AG08395 (cell line): ENCODE measurements at places on chromosomes 3 and 15.
A peak's percentile ranks its signal among the peaks of the same experiment; 100 is the strongest.

DNA sequence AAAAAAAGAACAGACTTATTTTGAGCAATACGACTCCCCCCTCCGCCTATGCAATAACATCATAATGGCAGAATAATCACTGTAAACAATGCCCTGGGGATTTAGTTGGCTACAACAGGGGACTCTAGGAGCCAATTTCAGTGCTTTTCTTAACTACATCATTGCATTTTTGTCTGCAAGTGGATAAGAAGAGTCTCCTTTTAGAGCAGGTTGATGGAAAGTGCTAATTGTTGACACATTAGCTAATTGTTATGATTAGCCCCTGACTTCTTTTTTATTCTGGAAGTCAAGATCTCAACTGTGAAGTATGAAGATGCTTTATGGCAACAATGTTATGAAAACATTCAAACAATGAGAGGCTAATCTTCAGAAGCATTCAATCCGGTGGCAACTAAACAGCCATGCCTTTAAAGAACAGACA, 121.2 kb downstream of the MECOM start:
- DNase-seq, result no peak

DNA sequence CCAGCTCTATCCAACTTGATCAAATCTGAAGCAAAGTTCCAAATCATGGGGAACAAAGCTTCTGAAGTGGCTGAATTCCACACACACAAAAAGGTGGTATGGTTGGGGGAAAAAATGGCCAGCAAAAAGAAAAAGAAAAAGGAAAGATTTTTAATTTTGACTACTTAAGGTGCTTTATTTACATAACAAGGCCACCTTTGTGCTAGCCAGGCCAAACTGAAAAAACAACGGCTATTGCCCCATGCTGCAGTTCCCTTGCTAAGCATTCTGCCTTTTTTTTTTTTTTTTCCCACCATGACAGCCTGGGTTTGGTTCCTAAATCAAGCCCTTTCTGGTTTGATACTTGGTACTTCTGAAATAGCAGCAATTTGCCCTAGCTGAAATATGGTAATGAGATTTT, 66.5 kb upstream of the DAZL start:
- DNase-seq, result no peak

- DNase-seq, result no peak
These were observed 256.2 kb upstream of the C2CD4B start for GRCh38 chr15:62421289-62421688.

GRCh38 chr3:146386936-146387335, 82.4 kb downstream of the PLSCR2 start:
- no peak for DNase-seq

GRCh38 chr3:115928376-115928775, 305.1 kb downstream of the GAP43 start:
- DNase-seq, result no peak

DNA sequence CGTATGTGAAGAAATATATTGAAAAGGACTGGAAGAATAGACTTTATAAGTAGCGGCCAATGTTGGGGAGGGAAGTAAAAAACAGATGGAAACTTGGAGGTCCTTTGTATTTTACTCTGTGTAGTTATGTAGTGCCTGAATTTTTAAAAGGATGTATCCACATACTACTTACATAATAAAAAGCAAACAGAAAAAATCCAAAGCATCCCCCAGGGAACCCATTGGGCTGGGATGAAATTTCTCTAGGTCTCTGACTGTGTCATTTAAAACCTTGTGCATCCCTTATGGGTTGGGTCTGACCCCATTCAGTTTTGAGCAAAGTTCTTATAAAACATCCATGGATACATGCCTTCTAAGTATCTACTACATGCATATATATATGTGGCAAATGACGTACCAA, 141.1 kb downstream of the NR1D2 start:
- no peak for DNase-seq

DNA sequence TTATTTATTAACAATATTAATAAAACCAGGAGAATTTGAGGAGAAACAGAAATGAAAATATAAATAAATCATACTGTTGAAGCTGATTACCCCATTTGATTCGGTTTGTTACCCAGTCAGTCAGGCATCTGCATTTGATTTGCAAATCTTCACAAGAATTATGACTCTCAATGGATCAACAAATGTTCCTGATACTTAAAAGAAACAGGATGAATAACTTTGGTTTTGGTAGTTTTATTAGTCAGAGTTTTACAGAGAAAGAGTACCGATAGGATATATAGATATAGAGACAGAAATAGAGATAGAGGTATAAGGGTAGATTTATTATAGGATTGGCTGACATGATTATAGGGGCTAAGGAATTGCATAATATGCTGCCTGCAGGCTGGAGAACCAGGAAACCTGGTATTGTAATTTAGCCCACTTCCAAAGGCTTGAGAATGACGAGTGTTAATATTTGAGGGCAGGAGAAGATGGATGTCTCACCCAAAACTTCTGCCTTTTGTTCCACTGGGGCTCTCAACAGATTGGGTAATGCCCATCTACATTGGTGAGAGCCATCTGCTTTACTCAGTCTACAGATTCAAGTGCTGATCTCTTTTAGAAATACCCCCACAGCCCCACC, 241.6 kb upstream of the COL8A1 start:
- no peak for DNase-seq

- DNase-seq, result no peak
These were observed 2.2 kb downstream of the CDCP1 start for GRCh38 chr3:45143673-45144671.

GRCh38 chr15:100926258-100926657, 7.1 kb downstream of the LRRK1 start:
- no peak for DNase-seq

- DNase-seq, result no peak
These were observed 79.3 kb downstream of the EOMES start for GRCh38 chr3:27642796-27643195.

GRCh38 chr15:56929399-56929798, 11.0 kb downstream of the TCF12 start:
- DNase-seq, result peak; percentile 7

GRCh38 chr15:88072598-88073390, 183.7 kb downstream of the NTRK3 start:
- DNase-seq, result no peak

- DNase-seq, result no peak
These were observed 159.2 kb upstream of the SLC24A5 start for GRCh38 chr15:47961401-47962090.

DNA sequence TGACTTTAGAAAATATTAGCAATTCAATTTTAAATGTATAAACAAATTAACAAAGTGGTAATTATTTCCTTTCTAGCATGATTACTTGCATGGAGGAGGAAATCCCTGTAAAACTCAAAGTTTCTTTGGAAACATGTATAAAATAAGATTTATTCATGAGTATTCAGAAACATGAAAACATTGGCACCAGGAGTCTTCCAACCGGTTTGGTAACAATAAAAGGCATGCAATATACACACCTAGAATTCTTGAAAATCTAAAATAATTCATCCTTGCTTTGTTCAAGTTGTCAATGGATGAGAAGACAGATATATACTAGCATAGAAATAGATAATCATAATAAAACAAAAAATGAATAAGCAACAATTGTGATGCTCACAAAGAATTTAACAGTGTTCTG, 76.4 kb downstream of the ZPLD1 start:
- DNase-seq, result no peak
